ENCODE measurements at places on chromosomes 12 and 14.

GRCh38 chr14:22847661-22848341 lies 11.4 kb downstream of the MMP14 start:
- DNase-seq = peak; percentile 24

DNA sequence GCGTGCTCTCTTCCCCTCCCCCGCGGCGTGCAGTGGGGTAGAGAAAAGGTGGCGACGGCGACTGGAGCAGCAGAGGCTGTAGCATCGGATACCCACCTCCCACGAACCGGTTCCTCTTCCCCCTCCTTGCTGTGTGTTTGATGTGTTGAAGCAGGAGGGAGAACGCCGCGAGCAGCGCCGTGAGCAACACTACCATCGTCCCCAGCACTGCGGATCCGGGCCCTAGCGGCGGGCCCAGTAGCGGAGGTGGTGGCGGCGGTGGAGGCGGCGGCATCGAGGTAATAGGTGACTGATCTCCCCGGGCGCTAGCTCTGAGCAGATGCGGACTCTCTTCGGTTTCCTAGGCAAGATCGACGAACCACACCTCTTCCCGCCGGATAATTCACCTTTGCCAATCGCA lies 132.9 kb upstream of the AEBP2 start:
- DNase-seq = no peak

DNA sequence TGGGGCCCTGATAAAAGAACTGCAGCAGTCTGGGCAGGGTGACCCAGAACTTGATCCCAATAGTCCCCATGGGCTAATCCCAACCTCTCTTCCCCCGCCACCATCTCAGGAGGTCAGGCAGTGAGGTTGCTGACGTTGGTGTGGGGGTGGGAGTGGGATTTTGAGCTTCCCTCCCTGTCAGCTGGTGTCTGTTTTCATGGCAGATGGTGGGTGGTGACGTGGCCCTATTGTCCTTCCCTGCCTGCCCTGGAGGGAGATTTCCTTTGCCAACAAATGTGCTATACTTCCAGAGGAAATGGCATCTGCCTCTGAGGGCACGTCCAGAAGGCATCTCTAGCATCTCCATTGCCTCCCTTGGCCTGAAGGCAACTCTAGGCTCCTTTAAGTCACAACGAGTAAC lies 37.7 kb downstream of the NEUROD4 start:
- peak; percentile 68 for DNase-seq

- no peak for DNase-seq
Measured at GRCh38 chr12:19964549-19964948, 403.8 kb upstream of the PDE3A start.

GRCh38 chr14:72962829-72963312 lies 36.6 kb downstream of the DCAF4 start:
- no peak for DNase-seq

DNA sequence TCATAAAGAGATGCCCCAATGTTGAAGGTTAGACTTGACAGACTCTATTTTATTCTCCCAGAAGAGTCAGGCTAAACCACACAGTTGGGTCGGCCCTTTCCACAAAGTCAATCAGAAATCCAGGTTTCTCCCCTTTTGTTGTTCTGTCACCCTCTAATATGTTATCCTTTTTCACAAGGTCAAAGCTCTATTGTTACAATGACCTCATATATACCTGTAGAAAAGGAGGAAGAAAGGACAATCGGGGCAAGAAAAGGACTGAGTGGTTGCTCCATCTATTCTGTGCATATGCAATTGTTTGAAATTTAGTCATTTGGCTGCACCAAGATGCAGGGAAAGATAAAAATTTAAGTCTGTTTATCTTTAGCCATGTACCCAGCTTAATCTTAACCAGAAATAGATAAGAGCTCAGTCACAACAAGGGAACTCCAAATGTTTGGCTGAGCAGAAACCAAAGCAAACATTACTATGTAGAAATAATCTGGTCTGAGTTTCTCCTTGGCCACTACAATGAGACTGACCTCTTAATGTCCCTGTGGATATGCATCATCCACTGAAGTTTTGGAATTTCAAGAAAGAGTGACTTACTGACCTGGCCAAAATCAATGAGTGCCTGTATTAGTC lies 503.7 kb downstream of the GALC start:
- no peak for DNase-seq

- no peak for DNase-seq
Measured at GRCh38 chr12:2095878-2096277, 43.1 kb downstream of the CACNA1C start.

DNA sequence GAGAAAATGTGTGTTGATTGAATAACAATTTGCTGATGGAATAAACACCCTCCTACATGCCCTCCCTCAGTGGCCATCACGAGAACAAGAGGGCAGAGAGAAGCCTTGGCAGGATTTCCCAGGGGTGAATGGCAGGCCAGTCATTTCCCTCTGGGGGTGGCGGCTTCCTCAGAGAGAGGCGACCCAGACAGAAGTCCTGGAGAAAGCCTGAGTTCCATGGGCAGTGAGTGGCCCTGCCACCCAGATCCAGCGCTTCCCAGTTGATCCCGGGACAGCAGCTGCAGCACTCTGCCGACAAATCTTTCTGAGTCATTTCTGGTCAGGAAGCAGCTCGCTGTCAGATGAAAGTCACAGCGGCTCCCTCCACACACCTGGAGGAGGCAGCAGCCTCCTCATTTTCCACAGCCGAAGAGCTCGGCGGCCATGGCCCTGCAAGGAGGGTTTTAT lies 123.0 kb downstream of the SCARB1 start:
- no peak for DNase-seq

- no peak for DNase-seq
Measured at GRCh38 chr12:26823390-26823789, 9.6 kb downstream of the ITPR2 start.

DNA sequence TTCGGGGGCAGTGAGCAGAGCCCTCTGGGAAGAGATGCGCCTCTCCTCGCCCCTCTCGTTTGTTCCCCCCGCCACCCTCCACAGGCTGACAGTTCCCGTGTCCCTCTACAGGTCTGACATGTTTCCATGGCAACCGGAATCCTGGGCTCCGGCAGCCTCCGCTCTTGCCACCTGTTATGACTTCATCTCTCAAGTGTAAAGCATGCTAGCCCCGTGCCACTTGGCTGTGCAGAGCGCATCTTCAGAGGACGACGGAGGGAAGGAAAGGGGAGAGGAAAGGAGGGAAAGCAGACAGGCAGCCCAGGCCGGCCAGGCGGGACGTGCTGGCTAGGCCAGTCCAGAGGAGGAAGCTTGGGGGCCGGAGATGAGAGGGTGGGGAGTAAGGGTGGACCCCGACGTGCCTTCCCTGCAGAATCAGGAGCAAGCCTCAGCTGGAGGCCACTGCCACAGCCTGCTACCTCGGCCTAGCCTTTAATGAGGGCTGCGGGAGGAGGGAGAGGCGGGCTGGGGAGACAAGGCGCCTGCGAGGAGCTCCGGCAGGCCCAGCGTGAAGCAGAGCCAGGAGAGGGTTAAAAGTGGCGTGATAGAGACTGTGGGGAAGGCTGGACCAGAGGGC lies 214.3 kb downstream of the DPF3 start:
- DNase-seq = peak; percentile 87

GRCh38 chr12:101594700-101595099 lies at the start of gene MYBPC1:
Gene MYBPC1, plus strand, starts transcription at chr12:101594971. Its CDS starts 100 bp downstream, at chr12:101595071.
- no peak for DNase-seq

GRCh38 chr12:47812797-47813510 lies 6.7 kb downstream of the HDAC7 start:
- DNase-seq = peak; percentile 76

DNA sequence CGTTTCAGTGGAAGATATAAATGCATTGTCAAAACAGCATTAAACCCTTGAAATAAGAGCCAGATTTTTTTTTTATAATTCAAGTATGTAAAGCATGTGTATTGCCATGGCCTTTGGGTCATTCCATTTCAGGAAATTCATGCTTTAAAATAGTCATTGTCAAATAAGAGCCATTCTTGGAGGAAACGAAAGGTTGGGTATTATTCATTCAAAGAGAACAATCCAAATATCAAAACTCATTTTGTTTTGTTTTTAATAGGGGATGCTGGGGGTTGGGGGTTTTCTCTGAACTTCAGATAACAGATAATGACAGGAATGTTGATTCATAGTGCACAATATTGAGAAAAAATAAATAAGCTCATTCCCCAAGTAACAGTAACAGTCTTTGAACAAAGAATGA lies 174.4 kb upstream of the NUDT4 start:
- DNase-seq = no peak

DNA sequence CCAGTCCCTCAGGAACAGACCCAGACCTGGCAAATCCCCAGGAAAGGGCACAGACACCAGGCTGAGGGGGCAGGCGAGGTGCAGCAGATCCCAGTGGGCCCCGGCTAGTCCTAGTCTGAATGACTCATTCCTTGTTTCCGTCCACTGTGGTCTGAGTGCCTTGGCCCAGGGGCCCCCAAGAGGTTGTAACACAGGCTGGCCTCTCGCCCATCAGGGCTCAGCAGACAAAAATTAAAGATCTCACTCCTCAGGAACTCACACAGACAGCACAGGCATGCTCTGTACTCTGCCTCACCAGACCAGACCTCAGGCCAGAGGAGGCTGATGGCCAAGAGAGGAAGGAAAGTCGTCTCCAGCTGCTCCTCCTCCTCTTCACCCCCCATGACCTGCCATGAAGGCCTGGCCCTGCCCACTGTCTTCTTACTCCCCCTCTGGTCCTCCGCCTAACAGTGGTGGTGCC lies 7.7 kb upstream of the LTBP2 start:
- no peak for DNase-seq

- peak; percentile 88 for DNase-seq
Measured at GRCh38 chr14:74257078-74257940, 18.1 kb downstream of the VSX2 start.

DNA sequence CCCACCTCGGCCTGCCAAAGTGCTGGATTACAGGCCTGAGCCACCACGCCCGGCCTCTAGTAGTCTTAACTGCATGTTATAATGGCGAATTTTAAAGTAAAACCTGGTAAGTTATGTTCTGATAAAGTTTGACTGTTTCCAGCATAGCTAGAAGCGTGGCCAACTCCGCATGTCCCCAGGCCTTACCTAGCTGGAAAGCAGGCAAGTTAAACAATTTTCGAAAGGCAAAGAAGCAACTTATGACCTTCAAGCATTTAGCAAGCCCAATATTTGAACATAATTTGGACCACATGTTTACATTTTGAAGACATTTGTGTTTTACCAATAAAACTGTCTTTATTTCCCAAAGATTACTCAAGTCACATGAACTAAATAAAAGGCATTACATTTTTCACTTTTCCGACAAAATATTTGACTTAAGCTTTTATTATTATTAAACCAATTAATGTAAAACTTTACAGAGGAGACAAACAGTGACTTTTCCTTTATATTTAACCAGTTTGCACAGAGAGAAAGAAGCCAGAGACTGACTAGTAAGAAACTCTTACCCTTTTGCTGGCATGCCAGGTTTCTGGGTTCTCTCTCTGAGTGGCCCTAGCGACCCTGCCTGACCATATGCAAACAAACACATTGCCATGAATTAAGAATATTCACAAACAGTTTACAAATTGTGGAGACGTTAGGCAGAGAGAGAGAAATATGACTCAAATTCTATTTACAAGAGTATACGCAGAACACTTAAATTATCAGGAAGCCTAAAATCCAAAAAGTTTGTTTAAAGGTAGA lies 106.3 kb downstream of the RIN3 start:
- DNase-seq = no peak

Measured in retina (tissue), 1 donor.